ENCODE measurements at places on chromosomes 11 and 22. TPM values are rescaled to one million over a fixed set of nuclear protein-coding genes. Genes with fewer than 3 reads are reported as not detected.
A peak's percentile ranks its signal among the peaks of the same experiment; 100 is the strongest.

- no peak for DNase-seq
Observed at GRCh38 chr22:30832407-30832987, 136.1 kb downstream of the MORC2 start.

DNA sequence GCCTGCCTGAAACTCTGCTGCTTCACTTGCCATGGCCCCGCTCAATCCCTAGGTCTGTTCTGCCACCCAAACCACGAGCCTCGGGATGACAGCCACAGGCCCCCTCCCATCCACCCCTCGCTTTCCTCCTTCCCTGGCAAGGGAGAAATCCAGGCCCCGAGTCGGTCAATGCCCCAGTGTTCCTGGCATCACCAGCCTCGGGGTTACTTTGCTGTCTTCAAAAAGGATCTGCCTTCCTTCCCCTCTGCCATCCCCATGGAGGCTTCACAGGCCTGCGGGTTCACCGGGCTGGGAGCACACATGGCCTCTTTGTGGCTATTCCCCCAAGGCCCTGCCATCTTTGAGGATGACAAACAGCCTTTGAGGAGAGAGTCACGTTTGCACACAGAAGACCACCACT, 38.8 kb upstream of the ALX4 start:
- DNase-seq = no peak

DNA sequence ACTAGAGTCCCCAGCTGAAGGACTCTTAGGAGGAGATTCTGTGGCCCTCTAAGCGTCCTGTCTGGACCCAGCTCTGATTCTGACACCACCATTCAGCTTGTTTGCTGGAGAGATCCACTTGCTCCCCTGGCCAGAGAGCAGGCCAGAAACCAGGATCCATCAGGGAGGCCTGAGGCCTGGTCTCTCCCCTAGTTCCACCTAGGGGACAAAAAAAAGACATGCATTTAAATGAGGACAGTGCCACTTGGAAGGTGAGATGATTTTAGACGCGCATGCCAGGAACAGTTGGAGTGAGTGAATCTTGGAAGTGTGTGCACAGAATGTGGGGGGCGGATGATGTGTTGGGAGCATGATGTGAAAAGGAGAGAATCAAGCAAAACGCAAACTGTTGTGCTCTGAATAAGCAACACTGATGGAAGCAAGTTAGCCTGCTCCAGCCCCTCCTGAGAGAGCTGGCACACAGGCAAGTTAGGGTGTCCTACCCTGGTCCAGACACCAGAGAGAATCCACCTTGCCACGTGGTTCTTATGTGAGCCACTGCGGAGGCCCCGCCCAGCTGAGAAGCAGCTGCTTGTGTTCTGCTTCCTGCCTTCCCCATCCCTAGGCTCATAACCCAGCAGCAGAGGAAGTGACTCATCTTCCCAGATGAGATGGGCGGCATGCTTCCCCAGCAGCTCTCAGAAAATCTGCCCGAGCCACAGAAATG, 8.0 kb upstream of the SLCO2B1 start:
- peak; percentile 42 for DNase-seq

- no peak for DNase-seq
Observed at GRCh38 chr11:12536566-12536965, 137.7 kb upstream of the TEAD1 start.

GRCh38 chr11:36257351-36257750, 31.9 kb downstream of the COMMD9 start:
- peak; percentile 68 for DNase-seq

DNA sequence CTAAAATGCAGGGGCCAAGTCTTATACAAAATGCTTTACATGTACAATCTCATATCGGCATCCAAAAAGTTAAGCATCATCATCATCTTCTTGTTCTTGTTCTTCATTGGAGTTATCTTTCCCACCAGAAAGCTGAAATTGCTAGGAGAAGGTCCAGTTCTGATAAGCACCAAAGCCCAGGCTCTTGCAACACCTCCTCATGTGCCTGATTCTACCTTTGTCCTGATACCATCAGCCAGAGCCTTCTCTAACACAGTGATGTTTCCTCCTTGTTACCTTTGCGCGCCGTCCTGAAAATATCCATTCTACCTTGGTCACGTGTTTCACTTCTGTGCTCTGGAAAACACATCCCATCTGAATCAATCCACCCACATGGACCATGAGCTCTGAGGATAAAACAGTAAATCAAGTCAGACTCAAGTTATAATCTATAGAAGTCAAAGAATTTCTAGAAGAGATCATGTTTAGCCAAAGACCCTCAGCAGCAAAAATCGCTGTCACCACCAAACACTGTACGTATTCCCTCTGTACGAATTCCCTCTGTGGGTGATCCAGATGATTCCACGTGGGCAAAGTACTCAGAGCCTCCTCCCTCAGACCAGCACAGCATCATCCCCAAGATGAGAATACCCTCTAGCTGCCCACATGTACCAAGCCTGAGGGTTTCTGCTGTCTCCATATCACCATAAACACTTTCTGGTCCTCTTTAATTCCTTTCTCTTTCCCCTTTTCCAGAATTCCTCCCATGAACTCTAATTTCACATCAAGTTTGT, 19.0 kb downstream of the JAML start:
- no peak for DNase-seq

DNA sequence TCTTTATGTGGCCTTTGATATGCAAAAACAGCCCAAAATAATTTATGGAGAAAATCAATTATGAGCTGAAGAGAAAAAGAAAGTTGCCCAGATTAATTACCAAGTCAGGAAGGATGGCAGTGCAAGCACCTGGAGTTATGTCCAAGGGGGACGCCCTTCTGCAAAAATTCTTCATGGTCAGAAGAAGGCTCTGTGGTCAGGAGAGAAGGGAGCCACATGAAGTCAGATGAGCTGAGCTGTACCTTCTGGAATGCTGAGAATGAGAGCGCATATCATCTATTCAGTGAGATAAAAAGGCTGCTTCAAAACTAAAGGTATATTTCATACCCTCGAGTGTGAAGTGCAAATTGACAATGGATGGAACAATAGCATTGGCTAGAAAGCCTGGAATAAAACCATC, 607.4 kb downstream of the NTM start:
- DNase-seq = peak; percentile 61

- DNase-seq = no peak
Observed at GRCh38 chr11:91470656-91471055, 754.0 kb upstream of the FAT3 start.

GRCh38 chr22:48968201-48968959, 859.3 kb downstream of the BRD1 start:
- DNase-seq = no peak

DNA sequence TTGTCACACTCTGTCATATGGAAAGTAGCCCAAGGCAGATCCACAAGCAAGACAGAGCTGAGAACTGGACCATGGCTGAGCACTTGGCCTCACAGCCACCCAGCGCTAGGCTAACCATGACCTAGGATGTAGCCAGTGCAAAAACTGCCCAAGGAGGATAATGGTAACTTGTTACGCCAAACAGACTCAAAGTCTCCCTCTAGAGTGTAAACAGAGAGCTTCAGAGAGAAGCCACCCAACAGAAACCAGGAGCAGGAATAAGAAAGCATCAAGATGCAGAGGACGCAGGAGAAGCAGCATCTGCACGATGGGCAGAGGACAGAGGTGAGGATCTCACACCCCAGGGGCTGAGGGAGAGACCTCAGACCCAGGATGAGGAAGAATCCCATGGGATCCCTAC, 97.9 kb downstream of the RCN1 start:
- DNase-seq = no peak

CSF2RB gene
- under 0.01 TPM for total RNA-seq

- no peak for DNase-seq
Observed at GRCh38 chr11:86805873-86806310, 5.5 kb downstream of the PRSS23 start.

DNA sequence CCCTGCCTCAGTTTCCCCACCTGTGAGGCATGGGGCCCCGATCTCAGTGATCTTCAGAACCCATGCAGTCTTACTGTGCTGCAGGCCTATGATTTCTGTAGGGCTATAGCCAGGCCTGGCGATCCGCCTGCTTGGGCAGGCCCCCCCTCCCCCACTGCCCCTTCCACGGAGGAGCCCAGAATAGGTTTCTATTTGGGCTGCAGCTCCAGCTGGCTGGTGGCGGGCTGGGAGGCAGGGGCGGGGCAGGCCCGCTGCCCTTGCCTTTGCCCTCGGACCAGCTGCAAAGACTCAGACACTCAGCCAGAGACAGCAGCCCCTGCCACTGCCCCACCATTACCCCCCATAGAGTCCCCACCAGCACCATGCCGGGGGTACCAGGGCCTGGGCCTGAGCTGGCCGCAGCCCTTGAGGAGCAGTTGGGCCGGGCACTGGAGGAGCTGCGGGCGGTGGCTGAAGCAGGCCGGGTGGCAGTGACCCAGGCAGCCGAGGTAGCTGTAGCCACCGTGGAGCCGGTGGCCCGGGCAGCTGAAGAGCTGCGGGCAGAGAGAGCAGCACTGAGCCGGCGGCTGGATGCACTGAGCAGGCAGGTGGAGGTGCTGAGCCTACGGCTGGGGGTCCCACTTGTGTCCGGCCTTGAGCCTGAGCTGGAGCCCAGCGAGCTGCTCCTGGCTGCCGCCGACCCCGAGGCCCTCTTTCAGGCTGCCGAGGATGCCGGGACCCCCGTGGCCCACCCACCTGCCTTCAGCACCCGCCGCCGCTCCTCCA, 12.2 kb downstream of the SMTN start:
- DNase-seq = no peak

DNA sequence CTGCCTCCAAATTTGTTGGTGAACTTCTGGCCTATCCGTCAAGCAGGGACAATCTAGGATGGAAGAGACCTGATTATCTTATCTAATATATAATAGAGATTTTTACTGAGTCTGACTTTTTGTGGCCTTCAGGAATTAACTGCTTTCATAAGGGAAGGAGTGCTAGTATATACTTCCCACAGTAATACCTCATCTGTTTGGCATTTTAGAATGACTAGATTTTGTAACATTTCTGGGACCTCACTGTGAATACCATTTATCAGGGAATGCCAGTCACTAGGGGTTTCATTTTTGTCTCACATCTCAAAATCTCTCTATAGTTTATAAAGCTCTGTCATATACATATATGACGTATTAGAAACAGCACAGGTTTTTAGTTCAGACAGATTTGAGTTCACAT, 114.3 kb downstream of the INSC start:
- no peak for DNase-seq

DNA sequence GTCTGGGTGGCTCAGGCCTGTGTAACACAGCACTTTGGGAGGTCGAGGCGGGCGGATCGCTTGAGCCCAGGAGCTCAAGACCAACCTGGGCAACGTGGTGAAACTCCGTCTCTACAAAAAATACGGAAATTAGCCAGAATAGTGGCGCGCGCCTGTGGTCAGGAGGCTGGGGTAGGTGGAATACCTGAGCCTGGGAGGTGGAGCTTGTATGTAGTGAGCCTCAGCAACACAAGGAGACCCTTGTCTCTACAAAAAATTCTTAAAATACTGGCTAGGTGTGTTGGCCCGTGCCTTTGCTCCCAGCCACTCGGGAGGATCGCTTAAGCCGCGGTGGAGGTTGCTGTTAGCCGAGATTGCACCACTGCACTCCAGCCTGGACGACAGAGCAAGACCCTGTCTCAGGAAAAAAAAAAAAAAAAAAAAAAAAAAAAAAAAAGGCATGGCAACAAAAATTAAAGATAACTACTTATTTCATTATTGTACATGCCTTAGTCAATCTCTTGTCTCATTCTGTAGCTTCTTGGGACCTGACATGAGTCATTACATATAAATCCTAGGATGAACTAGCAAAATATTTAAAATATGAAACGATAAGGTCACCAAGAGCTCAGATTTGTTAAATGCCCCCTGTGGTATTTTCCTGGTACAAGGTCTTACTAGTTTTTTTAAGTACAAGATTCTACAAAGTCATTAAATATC, 1.1 kb downstream of the TAF1D start:
- DNase-seq = no peak

DNA sequence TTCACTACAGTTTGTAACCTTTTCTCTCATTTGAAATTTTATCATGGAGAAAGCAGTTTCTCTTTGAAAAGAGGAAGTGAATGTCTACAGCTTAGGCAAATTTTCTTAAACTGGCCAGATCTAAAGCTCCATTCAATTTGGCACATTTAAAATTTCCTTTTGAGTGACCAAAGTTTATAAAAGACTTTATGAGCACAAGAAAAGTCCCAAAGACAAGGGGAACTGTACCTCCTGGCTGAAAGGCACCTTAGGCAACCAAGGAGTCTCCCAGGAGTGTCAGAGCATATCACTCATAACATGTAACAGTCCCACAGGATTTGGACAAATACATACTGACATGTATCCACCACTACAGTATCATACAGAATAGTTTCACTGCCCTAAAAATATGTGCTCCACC, 41.3 kb downstream of the NARS2 start:
- no peak for DNase-seq

GRCh38 chr11:118114266-118114665, 27.5 kb upstream of the SMIM35 start:
- DNase-seq = no peak

GRCh38 chr11:64078284-64078683, 42.6 kb downstream of the FLRT1 start:
- DNase-seq = no peak

ABCC8 gene
- total RNA-seq = not detected

TPH1 gene
- 0.07 TPM for total RNA-seq

GRCh38 chr11:22752908-22753310, 76.7 kb downstream of the SVIP start:
- no peak for DNase-seq

GRCh38 chr22:25331050-25331449, 111.6 kb downstream of the CRYBB2 start:
- DNase-seq = no peak

- peak; percentile 73 for DNase-seq
Observed at GRCh38 chr11:66768088-66768521, 39.1 kb upstream of the SPTBN2 start.

LRRC32 gene
- 0.29 TPM for total RNA-seq

PNPLA2 gene
- total RNA-seq = 19.1 TPM

NRXN2 gene
- 0.29 TPM for total RNA-seq

GRCh38 chr22:50731811-50732624, 6.0 kb upstream of the ACR start:
- DNase-seq = no peak

DNA sequence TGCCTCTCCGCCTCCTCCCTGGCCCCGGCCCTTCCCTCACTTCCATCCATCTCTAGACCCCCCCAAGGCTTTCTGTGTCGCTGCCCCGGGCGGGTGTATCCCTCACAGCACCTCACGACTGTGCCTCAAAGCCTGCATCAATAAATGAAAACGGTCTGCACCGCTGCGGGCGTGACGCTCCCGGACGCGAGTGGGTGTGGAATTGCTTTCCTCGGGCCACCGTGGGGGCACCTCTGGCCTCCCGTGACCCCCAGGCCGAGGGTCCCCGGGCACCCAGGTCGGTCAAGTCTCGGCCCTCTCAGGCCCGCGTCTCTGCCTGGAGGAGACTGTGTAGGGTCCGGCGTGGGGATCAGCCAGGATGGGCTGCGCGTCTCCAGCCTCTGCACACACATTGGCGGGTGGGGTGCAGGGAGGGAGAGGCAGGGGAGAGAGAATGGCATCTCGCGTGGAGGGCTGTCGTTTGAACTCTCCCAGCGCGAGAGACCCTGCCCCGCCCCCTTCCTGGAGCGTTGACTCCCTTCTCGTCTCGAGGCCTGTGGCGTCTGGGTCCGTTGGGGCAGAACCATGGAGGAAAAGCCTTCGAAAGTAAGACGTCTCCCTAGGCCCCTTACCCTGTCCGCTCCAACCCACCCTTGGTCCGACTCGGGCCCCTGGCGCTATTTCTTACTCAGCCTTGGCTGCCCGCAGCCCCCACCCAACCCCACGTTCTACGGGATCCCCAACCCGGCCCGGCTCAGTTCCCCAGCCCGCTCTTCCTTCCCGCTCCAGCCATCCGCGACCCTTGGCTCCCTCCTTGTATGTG, at the start of gene CATSPERZ:
Gene CATSPERZ (plus strand): TSS at position 512 of the 802 bp plus-strand sequence. CDS start 53 bp downstream, at position 565.
- DNase-seq = no peak

- no peak for DNase-seq
Observed at GRCh38 chr11:4645974-4646373, 2.2 kb downstream of the OR51E1 start.

GRCh38 chr11:44596525-44597276, 31.2 kb downstream of the CD82 start:
- no peak for DNase-seq
